ENCODE measurements at places on chromosomes 16 and 17.

DNA sequence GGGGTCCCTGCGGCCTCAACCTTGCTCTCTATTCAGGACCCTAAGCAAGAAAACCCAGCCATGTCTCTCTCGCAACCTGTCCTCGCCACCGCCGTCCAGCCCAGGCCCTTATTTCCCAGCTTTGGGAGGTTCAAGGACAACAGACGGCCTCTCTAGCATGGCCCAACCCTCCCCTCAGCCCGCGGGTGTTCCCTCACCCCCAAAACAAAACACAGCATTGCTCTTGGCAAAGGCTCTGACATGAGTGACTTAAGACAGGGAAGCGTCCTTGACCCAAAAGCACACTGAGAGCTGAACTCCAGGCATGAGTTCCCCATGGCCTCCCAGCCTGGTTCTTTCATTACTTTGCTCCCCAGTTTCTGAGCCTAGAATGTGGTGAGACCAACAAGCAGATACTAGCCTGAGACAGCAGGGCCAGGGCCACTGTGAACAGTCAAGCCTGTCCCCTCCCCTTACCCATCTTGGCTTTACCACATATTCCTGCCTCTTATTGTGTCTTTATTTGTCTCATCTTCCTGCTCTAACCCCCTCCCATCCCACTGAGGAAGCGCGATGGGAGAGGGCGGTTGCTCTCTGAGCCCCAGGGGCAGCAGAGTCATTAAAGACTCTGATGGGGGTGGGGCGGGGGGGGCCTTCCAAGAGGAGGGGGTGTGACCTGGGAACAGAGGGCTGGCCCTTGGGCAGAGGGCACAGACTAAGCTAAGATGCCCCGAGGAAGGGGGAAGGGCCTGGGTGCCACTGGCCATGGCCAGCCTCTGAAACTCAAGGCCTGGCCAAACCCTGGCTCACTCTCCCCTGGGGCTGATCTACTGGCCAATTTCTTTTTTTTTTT is 11.8 kb downstream of the SREBF1 start:
- no peak for DNase-seq

DNA sequence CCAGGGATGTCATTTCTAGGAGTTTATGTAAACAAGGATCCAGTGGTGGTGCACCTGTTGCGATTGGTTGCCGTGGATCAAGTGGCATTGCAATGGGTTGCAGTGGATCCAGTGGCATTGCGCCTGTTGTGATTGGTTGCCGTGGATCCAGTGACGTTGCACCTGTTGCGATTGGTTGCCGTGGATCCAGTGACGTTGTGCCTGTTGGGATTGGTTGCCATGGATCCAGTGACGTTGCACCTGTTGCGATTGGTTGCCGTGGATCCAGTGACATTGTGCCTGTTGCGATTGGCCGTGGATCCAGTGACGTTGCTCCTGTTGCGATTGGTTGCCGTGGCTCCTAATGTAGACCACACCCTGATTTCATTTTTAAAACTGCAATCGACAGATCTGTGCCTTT is 56.2 kb upstream of the CRISPLD2 start:
- no peak for DNase-seq

DNA sequence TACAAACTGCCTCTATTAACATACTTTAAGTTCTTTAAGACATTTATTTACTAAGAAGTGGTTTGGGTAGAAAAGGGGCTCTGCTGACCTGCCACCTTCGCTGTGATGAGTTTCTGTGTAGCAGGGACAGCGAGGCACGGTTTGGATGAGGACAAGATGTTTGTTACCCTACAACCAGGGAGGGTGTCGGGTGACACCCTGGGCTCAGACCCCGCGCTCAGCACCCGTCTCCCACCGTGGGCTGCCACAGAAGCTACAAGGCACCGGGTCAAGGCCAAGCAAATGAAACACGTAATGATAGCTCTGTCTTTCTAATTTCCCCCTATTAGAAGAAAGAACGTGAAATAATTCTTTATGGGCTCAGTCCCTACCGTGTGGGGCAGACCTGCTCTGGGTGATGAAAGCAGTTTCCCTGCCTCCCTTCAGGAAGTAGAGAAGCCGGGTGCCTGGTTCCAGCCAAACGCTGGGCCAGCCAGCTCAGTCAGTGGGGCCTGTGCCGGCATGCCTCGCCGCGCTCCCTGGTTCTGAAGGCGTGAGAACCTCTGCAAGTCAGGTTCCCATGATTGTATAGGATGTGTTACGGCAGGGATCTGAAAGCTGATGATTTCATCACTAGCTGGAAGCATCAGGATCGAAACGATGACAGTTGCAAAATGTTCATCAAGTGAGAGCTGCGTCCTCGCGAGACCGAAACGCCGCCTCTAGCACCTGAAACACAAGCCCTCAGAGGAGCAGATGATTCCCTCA is 3.9 kb downstream of the ZNF750 start:
- no peak for DNase-seq

GRCh38 chr17:48578616-48579470 is 693 bp upstream of the HOXB4 start:
- no peak for DNase-seq

DNA sequence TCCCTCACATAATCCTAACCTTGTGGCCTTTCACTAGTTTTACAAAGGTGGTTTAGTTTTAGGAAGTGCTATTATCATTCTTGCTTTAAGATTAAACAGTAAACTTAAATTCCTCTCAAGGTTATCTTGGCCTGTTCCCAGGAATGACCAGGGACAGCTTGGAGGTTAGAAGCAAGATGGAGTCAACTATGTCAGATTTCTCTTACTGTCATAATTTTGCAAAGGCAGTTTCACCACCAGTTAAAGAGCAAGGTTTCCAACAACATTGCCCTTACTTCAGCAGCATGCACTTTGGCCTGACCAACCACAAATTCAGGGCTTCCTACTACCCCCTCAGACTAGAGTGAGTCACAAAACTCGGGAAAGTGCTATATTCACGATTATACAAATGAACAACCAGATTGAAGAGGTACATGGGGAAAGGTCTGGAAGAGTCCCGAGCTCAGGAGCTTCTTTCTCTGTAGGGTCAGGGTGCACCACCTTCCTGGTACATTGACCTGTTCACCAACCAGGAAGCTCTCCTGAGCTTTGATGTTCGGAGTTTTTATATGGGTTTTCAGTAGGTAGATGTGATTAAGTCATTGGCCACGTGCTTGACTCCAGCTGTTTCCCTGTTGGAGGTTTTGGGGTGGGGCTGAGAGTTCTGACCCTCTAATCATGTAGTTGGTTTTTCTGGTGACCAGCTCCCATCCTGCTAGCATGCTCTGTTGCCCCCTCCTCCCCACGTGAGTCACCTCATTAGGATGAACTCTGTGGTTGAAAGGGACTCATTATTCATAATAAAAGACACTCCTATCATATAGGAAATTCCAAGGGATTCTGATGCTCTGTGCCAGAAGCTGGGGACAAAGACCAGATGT is 19.4 kb downstream of the RHOT1 start:
- DNase-seq: no peak

DNA sequence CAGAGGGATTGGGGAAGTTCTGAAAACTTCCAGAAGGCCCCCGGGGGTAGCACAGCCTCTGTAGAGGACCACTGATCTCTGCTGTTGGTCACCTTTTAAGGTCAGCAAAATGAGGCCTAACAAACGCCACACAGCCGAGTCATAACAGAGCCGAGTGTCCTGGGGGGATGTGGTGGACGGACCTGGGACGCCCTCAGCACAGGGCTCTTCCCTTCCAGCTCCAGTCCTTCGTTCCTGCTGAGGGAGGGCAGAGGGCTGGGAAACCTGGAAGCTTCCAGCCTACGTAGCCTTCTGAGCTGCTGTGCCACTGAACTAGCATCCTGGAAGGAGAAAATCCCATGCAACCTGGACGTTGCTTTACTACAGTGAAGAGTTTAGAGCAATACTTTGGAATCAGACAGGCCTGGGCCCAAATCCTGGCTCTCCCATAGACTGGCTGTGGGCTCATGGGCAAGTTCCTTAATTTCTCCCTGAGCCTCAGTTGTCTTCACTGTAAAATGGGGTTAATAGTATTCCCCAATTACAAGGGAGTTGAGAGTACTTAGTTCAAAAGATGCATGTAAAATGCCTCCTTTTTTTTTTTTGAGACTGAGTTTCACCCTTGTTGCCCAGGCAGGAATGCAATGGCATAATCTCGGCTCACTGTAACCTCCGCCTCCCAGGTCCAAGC is 34.4 kb upstream of the ZCCHC14 start:
- no peak for DNase-seq

- DNase-seq: no peak
Measured at GRCh38 chr16:50025537-50025931, 509 bp downstream of the CNEP1R1 start.

- DNase-seq: no peak
Measured at GRCh38 chr16:49828533-49829267, 27.2 kb downstream of the ZNF423 start.

Measured in activated naive CD8-positive, alpha-beta T cell treated with anti-CD3 and anti-CD28 coated beads, Interleukin-2, amount 50 U/mL, for 16 hours (primary cell).